ENCODE measurements at places on chromosomes 16 and 17.
A peak's percentile ranks its signal among the peaks of the same experiment; 100 is the strongest.

DNA sequence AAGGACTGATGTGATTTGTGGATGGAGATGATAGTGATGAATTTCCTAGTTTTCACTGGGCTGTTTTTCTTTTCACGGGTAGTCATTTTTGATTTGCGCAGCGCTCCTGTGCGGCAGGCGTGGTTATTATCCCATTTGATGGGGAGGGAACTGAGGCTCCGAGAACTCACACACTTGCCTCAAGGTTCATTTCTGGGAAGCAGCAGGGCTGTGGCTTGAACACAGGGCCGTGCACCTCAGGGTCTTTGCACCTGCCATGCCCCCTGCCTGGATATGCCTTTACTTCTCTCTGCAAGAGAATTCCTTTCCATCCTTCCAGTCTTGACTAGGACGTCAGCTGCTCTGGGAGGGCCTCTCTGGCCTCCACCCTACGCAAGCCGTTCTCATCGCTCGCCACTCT, 16.3 kb upstream of the WFDC1 start:
- DNase-seq = no peak

DNA sequence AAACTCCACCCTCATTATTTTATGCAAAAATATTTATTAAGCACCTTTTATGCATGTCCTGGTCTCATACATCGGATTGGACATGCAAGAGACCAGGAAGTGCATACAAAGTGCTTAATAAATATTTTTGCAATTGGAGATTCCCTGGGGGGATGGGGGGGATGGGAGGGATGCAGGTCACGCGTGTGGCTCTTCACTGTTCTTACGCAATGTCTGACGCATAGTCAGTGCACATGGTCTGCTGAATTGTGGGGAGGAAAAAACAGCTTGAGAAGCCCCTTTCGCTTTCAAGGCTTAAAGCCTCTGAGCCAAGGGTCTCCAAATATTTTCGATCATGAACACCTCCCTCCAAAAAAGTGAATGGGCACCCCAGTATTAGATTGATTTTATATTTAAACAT, 96.7 kb upstream of the XYLT1 start:
- no peak for DNase-seq

GRCh38 chr16:71894921-71895678, at the start of gene IST1:
Gene IST1, plus strand, starts transcription at chr16:71895531. Its CDS starts 20,110 bp downstream, at chr16:71915641.
- DNase-seq = peak; percentile 99

- DNase-seq = no peak
Measured at GRCh38 chr17:12693640-12694039, 27.9 kb downstream of the MYOCD start.
